ENCODE measurements at places on chromosomes 7 and 10.

- no peak for DNase-seq
Measured at GRCh38 chr7:92813390-92814024, 22.9 kb downstream of the CDK6 start.

DNA sequence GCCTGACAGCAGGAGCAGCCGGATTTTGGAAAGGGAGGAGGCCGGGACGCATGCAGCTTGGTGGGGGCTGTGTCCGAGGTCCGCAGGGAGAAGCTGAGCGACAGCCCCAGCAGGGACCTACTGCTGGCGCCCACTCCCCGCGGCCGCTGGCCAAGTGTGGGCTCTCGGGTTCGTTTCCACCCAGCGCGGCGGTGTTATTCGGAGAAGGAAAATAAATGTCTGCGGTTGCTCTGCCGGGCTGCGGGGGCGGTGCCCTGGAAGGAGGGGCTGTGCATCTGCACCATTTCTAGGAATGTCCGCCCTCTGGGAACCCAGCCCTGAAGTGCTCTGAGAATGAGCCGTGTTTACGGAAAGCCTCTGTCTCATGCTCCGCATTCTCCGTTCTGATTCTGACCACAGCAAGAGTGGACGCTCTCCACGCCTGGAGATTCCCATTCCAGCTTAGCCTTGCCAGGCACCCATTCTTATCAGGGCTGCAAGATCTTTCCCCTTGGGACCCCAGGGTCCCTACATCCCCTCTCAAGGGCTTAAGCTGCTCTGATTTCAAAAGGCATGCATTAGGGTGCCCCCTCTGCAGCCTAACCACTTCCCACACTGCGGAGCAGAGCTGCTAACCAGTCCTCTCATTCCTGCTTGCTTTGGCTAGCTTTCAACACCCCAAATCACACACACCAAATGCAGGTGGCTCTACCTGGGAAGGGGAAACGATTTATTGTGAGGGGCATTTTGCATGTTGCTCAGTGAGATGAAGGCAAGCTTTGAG lies 256.6 kb upstream of the GLI3 start:
- DNase-seq: no peak

DNA sequence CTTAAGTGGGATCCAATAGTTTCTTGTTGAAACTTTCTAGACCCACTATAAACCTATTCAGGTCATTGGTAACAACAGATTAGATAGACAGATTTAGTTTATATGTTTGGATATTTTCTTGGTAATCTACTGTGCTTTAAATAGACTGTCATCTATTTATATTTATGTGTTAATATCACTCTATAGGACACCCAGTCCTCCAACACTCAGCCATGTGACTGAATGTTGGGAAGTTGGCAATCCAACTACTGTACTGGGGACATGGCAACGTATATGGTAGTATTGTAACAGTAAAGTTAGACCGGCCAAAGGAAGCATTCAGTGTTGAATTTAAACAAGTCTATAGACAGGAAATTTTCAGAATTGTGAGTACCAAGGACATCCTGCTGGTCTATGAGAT lies 42.6 kb upstream of the HECTD2 start:
- DNase-seq: no peak

DNA sequence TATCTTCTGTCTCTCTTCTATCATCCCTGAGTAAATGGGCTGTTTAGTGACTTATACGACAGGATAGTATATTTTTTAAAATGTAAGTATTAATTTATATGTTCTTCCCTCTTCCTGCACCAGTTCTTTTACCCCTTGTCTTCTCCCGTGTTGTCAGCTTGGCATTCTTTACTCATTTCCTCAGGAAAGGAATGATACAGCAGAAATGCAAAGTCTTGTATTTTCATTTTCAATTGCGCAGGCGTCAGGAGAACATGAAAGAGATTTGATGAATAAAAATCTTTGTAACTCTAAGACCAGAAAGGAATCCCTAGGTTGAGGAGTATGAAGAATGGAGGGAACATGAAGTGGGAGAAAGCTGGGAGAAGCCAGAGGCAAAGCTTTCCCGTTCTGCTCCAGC lies 18.8 kb upstream of the VPS41 start:
- no peak for DNase-seq
